ENCODE measurements at places on chromosomes 12 and 14.
A peak's percentile ranks its signal among the peaks of the same experiment; 100 is the strongest.

- no peak for DNase-seq
These were observed 812 bp downstream of the NABP2 start for GRCh38 chr12:56224954-56225353.

DNA sequence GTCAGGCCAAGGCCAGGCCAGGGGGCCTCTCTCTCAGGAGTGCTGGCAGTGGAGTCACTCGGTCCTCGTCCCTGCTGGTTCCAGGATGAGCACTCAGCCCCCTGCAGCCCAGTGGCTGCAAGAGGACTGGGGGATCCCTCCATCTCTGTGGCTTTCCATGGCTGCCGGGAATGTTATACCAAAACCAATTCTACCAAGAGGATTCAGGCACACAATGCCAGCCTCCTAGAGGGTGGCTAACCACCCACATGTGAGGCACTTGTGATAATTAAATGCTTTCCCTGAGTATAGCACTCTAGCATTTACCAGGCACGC lies 21.9 kb downstream of the ASB2 start:
- DNase-seq, result no peak

DNA sequence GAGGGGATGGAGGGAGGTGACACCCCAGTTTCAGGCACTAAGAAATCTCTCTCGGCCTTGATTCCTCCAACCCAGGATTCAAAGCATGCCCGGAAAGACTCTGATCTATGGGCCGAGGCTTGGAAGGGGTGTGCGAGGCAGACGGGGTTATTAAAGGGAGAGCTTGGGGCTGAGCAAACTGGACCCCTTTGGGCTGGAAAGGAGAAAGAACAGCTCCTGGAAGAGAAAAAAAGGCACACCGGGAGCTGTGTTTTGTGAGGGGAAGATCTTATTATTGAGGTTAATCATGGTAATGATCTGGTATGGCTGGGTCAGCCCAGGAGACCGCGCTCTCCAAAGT lies 5.7 kb upstream of the HOXC4 start:
- DNase-seq, result no peak

DNA sequence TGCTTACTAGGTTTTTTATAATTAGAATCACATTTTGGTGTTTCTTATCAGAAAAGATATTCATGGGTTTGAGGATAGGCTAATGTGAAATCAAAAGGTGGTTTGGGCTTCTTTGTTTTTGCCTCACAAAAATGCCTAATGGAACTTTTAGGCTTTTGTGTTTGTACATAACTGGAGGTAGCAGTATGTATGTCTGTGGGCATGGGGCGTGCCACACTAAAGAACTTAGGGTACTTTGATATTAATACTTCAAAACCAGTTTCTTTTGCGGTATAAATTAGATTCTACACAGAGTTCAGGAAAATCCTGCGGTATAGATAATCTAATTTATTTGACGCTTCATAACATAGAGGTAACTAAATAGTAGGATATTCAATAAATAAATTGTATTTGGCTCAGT lies 1.9 kb downstream of the ETV6 start:
- no peak for DNase-seq

GRCh38 chr12:66901138-66901932 lies 222.5 kb upstream of the GRIP1 start:
- DNase-seq, result peak; percentile 90

- DNase-seq, result no peak
These were observed 23.5 kb downstream of the CCDC92 start for GRCh38 chr12:123948796-123949769.

- no peak for DNase-seq
These were observed 24.4 kb upstream of the WSCD2 start for GRCh38 chr12:108104657-108105056.

GRCh38 chr12:107402041-107403022 lies 283.3 kb upstream of the PWP1 start:
- DNase-seq, result peak; percentile 40

DNA sequence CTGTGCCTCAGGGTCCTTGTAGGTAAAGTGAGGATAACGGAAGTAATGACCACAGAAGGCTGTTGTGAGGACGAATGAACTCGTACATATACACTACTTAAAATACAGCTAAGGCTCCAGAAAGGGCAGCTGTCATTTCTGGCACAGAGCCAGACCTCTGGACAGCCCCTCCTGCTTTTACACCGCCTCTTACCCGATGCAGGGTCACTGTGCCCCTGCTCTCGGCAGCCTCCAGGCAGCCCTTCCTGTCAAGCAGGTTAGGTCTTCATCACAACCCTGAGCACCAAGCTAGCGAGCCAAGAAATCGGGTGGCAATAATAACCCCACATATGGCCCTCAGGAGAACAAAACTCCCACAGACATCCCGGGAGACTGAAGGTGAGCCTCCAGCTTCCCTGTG lies 8.5 kb downstream of the TMEM229B start:
- DNase-seq, result no peak

DNA sequence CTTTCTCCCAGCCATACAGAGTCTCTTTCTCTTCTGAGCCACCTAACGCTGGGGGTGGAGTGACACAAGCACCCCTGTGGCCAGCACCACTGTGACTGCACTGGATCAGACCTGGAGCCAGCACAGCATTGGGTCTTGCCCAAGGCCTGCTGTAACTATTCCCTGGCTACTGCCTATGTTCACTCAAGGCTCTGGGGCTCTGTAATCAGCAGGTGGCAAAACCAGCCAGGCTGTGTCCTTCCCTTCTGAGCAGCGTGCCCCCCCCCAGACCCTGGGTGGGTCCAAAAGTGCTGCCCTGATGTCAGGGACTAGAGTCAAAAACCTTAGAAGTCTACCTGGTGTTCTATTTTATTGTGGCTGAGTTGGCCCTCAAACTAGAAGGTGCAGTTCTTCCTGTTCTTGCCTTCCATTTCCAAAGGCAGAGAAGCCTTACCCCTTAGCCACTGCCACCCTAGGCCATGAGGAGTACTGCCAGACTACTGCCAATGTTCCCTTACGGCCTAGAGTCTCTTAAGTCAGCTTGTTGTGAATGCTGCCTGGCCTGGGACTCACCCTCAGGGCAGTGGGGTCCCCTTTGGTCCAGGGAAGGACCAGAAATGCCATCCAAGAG lies 49.9 kb downstream of the PELI2 start:
- DNase-seq, result no peak

GRCh38 chr14:81313200-81313599 lies 86.9 kb downstream of the STON2 start:
- no peak for DNase-seq

DNA sequence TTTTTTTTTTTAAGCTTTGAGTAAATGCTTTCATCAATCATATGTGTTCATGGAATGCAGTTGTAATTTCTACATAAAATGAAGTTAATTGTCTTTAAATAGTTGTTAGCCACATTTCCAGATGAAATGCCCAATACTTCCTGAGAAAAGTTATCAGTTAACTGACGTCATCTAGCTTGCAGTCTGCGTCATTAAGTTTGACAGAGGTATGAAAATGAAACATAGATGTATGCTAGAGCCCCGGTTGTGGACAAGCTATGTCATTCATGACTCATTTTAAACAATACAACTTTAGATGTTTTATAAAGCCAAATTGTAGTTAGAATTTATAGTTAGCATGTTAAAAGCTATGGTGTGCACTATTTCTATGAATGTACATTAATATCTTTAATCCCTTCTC lies 90.7 kb downstream of the PLEKHA5 start:
- no peak for DNase-seq

DNA sequence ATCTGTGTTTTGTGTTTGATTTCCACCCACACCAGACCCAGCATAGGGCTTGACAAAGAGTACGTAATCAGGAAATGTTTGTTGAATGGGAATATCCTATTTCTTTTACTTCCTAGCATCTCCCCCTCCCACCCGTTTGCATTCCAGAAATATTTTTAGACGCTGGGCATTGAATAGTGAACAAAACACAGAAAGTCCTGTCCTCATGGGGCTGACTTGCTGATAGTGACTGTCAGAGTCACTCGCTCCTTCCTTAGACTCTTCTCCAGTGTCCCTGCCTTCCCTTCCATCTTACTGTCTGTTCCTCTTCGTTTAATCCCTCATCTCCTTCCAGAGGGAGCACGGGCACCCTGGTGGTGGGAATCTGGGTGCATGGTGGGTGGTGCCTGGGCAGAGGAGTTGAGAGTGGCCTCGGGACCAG lies 53.6 kb downstream of the SLC25A47 start:
- DNase-seq, result no peak

DNA sequence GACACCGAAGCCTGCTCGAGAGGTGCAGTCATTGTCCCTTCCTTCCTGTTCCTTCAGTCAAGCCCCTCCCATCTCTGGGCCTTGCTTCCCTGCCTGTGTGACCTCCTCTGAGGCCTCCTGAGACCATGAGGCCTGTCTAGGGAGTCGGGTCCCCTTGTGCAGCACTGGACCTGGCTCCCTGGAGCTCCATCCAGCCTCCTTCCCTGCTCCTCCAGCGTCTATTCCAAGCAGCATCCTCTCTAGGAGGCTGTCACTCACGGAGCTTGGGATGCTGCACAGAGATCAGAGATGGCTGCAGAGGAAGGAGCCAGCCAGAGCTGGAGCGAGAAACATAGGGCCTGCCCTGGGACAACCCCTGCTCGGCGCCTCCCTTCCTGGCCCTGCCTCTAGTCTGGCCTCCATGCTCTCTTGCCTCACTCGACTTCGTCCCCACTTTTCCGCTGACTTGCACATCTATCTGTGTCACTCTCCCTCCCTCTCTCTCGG lies 142.7 kb downstream of the BCL11B start:
- DNase-seq, result no peak

DNA sequence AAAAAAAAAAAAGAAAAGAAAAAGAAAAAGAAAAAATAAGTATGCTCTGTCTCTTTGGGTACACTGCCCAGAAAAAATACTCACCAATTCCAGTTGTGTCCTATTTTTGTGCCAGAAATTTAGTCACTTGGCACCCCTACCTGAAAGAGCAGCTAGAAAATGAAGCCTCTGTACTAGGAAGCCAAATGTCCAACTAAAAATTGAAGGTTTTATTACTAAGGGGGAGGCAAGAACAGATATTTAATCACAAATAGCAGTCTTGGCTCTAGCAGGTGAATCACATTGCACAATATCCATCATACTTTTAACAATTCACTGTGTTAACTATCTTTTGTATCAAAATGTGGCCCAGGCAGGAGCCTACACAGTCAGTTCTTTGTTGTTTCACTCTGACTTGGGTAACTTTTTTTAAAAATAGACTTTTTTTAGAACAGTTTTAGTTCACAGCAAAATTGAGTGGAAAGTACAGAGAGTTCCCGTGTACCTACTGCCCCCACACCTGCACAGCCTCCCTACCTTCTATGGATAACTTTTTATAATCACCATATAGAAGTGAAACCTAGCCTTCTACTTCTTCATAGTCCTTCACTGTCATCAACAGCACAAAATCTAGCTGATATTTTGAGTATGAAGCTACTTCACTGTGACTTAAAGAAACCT lies 87.1 kb upstream of the ATF7IP start:
- no peak for DNase-seq

- DNase-seq, result no peak
These were observed 507 bp upstream of the PTPN11 start for GRCh38 chr12:112418273-112418607.

- DNase-seq, result no peak
These were observed 137.8 kb downstream of the SLC15A4 start for GRCh38 chr12:128685903-128686475.

- peak; percentile 65 for DNase-seq
These were observed 10.0 kb downstream of the SLC39A9 start for GRCh38 chr14:69408331-69408960.

DNA sequence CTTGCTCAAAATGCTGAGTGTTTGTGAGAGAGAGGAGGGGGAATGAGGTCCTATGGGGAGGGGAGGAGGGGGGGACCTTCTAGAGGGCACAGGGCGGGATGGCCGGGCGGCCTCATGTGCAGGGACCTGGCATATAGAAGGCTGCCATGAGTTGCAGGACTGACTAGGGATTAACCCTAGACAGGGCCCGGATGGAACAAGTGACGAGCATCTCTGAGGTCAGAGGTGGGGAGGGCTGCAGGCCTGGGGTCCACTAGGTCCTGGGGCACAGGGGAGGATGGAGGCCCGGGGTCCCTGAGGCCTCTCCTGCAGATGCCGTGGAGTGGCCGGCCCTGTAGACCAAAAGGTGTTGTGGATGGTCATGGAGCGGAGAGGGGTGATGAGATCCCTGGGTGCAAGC lies 104.0 kb upstream of the EIF5 start:
- DNase-seq, result no peak

DNA sequence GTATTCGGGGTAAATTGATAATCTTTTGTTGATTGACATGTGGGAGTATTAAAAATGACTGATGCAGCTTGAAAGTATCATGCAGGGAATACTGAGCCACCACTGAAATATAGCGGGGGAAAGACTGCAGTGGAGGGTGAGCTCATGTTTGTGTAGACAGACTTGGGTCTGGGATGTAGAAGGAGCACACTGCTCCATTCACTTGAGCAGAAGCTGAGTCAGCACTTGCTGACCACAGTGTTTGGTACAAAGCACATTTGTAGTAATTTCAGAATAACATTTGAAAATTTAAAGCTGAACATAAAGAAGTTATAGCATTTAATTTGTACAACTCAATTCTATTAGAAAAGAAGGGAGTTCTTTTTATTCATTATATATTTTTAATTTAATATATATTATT lies 304.3 kb upstream of the PRICKLE1 start:
- no peak for DNase-seq

GRCh38 chr12:96117460-96117859 lies 76.7 kb upstream of the ELK3 start:
- DNase-seq, result peak; percentile 41

GRCh38 chr14:58914279-58914855 lies 274.1 kb upstream of the DAAM1 start:
- DNase-seq, result peak; percentile 63

GRCh38 chr12:124430491-124430890 lies 135.6 kb downstream of the RFLNA start:
- no peak for DNase-seq

DNA sequence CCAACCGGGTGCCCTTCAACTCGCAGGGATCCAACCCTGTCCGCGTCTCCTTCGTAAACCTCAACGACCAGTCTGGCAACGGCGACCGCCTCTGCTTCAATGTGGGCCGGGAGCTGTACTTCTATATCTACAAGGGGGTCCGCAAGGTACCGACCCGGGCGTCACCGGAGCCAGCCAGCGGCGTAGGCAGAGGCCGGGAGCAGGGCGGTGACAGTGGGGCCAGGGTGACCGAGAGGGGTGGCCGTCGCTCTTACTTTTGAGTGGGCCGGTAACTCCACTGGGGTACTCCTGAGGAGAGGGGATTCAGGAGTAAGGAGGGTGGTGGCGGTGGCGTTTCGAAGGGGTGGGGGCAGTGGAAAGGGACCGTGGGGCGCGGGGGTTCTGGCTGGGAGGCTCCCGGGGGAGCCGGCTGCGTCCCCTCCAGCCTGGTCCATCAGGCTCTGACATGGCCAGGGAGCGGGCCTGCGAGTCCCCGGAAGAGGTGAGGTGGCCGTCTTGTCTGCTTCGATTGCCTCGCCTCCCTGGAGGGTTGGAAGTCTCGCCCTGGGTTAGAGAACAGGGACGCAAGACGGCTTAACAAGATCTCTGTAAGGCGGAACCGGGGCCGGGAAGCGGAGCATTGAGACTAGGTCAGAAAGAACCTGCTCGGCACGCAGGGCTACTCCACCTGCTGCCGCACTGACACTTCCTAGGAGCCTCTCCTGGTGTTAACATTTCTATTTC lies 491 bp downstream of the WDR20 start:
- DNase-seq, result no peak

All from MV-4-11 (cell line).